ENCODE measurements at places on chromosomes 13 and 19.
A peak's percentile ranks its signal among the peaks of the same experiment; 100 is the strongest.

GRCh38 chr19:1851654-1852580 lies 3.6 kb upstream of the REXO1 start:
- no peak for DNase-seq

DNA sequence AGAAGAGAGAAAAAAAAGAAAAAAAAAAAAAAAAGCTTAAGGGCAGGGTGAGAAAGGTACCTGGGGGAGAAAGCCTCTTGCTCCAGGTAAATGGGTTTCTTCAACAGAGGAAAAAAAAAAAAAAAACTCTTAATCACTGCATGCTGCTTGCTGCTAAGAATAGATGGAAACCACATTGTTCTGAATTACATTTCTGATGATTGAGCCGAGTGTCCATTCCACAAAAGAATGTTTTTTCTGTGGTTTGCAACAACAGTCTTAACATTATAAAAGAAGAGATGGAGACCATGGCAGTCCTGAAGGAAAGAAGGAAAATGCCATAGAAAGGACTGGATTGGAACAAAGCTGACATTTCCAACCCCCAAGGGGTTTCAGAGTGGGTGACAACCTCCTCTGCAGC lies 1312.7 kb downstream of the SLITRK1 start:
- no peak for DNase-seq

- DNase-seq: no peak
Measured at GRCh38 chr13:93752541-93752940, 525.9 kb downstream of the GPC6 start.

- no peak for DNase-seq
Measured at GRCh38 chr19:5271145-5271544, 69.5 kb downstream of the PTPRS start.

DNA sequence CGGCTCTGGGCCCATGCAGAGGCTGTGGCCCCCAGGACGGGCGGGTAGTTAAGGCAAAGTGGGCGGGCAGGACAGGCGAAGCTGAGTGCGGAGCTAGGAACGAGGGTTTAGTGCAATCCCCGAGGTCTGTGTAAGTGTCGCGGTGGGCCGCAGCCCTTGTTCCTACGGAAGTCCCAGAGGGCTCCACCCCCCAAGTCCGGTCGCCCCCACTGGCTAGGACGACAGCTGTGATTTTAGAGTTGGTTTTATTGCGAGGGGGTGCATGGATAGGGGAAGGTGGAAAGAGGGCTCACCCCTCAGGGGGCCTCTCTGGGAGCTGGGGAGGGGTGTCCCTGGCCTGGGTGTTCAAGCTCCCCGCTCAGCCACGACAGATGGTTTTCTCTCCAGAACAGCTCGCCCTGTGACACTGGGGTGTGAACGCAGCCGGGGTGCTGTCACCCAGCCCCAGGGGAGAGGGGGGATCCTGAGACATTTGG lies 21.7 kb downstream of the ZBTB7A start:
- no peak for DNase-seq

GRCh38 chr19:3413796-3414327 lies 47.5 kb downstream of the NFIC start:
- DNase-seq: no peak

GRCh38 chr19:33418871-33419787 lies 45.6 kb downstream of the CEBPG start:
- no peak for DNase-seq

GRCh38 chr13:20415306-20415679 lies 110.4 kb downstream of the CRYL1 start:
- no peak for DNase-seq

DNA sequence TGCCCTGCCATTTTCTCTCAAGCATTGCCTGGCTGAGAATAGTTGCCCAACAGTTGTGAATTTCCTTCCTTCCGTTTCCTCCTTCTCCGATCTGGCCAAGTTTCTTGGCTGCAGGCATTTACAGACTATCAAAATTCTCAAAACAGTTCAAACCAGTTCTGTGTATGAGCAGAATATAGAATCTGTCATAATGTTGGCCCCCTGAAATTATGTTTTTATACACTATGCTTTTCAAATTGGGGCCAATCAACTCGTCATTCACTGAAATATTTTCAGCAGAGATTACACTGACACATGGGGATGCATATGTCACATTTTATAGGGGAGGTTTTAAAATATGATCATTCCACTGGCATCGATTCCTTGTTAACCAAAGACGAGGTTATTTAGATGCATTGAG lies 284.2 kb upstream of the TMTC4 start:
- no peak for DNase-seq

GRCh38 chr13:73698859-73699258 lies 435.3 kb downstream of the KLF12 start:
- no peak for DNase-seq

- DNase-seq: no peak
Measured at GRCh38 chr19:30719189-30719998, 347.2 kb downstream of the ZNF536 start.

DNA sequence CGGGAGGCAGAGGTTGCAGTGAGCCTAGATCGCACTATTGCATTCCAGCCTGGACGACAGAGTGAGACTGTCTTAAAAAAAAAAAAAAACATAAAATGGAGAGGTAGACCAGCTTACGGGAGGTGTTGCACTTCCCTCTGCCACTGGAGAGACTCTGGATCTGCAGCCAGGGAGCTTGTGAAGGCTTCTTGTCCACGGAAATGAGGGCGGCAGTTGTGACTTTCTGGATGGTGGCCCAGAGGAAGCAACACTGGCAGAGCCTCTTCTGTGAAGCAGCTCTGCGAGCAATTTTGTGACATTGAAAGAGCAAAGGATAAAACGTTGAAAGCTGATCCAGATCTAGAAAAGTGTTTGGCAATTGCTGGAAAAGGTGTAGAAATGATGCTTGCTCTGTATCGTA lies 10.4 kb downstream of the SPINT2 start:
- no peak for DNase-seq

DNA sequence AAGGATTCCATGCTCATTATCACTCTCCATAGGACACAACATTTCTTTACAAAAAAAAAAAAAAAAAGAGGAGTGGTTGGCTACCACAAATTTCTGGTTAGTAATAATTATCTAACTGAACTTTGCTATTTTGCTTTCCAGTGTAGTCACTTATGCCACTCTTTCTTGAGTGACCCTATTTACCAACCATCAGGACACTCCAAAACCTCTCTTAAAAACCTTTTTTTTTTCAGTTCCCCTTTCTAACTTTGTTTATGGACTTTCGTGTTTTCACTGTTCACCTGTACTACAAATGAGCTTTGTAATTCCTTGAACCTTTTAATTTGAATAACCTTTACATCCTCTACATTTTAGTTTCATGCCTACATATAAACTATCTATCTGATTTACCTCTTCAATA lies 686.5 kb upstream of the PCDH9 start:
- no peak for DNase-seq

GRCh38 chr13:48038761-48039160 lies 1.2 kb downstream of the NUDT15 start:
- DNase-seq: no peak

- DNase-seq: no peak
Measured at GRCh38 chr13:33863188-33863789, 45.3 kb downstream of the RFC3 start.

DNA sequence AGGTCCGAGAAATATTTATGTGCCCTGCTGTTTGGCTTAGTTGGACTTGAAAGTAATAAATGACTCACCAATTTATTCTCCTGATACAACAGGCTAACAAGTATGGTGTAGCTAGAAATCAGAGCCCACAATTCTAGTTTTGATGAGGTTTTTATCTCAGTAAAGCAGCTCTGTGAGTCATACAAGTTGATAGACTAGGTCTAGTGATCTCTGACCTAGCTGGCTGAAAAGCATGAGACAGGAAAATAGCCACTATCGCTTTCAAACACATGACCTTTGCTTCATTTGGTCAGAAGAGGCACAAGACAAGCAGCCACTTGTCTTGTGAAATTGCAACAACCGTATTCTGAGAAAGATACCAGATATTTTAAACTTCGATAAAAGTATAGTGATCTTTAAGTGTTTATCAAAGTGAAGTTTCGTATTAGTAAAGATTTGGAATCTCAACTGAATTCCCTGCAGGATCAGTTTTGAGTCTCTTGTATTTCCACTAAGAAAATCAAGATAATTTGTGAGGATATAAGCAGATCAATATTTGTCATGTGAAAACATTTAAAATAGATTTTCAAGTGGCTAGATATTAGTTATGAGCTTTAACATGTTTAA lies 126.7 kb downstream of the MAB21L1 start:
- DNase-seq: no peak

- no peak for DNase-seq
Measured at GRCh38 chr13:54165581-54166215, 1137.1 kb downstream of the OLFM4 start.

DNA sequence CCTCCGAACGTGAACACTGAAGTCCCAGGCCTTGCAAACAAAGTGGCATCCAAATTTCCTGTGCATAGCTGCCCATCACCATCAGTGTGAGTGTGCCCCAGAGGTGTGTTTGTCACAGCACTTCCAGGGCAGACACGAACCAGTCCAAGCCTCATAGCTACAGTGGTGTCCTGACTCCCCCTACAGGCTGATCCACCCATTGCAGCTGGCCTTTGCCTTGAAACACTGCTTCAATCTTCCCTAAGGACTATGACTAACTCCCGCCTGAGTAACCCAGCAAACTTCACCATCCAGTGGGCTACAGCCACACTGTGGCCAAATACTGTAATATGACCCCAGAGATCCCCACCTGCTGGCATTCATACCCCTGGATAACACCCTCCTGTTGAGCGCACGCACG lies 3.9 kb downstream of the ZNF266 start:
- DNase-seq: peak; percentile 10

- DNase-seq: no peak
Measured at GRCh38 chr13:113650731-113651148, 7.3 kb downstream of the ATP4B start.

DNA sequence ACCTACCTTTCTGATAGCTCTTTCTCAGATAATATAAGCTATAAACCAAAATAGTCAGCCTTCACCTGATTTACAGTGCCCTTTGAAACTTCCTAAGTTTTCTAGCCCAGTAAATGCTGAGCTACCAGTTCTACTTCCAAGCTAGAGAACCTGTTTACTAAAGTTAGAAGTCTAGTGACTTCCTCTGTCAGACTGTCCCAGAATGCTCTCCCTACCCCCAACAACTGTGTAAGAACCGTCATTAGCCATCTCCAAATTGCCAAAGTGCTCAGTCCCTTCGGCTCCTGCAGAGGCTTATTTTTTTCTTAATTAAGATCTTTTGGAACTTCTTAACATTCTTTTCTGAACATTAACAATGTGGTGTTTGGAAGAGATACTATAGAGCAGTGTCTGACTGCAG lies 3.2 kb upstream of the ABCC4 start:
- no peak for DNase-seq

DNA sequence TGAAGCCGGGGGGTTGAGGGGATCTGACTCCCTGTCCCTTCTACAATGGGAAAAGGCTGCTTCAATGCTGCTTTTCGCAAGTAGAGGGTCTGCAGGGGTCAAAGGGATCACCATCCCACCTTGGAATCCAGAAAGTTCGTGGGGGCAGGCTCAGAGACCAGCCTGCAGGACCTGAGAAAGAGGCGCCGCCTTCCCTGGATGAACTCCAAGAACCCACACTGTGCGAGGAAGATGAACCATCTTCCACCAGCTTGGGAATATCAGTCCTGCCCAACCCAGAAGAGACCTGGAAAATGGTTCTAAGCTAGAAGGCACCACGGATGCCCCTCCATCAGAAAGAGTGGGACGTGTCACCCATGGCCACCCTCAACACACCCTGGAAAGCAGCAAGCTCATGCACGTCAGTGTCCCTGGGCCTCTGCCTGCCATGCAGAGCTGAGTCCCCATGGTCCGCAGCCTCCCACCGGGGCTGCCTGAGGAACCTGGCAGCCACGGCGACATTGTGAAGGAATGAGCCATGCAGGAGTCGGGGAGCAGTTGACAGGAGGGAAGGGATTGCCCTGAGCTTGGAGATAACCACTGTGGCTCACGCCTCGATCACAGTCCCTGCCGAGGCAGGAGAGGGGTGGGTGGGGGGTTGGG lies 14.6 kb downstream of the RAB3D start:
- no peak for DNase-seq

DNA sequence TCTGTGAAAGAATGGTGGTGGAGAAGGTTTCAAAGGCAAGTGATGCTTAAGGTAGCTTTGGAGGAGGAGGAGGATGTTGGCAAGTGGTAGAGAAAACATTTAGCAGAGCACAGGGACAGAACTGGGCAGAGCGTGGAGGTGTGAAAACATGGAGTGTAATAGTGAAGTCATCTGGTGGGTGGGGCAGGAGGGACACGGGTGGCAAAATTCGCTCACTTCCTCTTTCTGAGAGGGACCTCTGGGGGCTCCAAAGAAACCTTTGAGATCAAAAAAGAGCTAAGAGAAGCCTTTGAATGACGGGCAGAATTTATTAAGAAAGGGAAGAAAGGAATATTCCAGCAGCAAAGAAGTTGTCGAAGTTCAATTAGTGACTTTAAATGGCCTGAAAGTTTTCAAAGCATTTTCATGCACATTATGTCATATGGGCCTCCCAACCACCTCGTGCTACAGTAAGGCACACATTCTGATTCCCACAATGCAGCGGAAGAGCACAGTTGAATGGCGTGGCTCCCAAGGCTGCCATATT lies 82.8 kb downstream of the STARD13 start:
- no peak for DNase-seq

DNA sequence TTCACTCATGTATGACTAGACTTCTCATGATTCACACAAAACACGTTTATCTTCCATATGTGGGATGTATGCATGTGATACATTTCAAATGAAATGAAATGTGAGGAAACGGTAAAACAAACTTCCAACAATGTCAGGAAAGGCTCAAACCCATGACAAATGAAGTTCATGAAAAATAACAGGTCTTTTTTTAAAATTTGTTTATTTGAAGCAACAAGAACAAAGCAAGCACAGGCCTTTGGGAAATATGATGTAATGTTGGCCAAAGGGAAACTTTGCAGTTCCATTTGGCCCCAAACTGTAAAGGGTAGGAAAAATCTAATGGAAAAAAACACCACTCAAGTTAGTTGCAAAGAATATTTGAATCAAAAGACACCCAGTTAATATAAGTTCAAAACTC lies 463.8 kb upstream of the ARGLU1 start:
- DNase-seq: no peak

DNA sequence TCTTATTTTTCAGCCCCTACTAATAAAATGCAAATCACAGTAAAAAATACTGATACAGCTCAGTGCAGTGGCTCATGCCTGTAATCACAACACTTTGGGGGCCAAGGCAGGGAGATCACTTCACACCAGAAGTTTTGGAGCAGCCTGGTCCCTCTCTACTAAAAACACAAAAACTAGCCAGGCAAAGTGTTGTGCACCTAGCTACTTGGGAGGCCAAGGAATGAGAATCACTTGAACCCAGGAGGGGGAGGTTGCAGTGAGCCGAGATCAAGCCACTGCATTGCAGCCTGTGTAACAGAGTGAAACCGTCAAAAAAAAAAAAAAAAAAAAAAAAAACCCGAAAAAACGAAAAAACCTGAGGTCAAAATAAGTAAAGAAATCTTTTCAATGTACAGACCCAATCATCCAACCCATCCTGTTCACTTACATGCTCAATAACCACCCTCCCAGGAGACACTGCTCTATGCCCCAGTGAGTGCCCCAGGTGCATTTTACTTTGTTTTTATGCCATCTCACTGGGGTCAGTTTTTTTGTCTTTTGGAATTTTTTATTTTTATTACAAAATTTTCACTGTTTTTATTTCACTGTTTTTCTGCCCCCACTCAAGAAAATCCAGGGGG lies 107.0 kb downstream of the ZNF486 start:
- DNase-seq: no peak

All from stimulated activated CD4-positive, alpha-beta T cell treated with anti-CD3 and anti-CD28 coated beads, Interleukin-15, amount 100 ng/mL, for 1 hour (primary cell).